ENCODE measurements at places on chromosomes 2 and 18. TPM values are rescaled to one million over a fixed set of nuclear protein-coding genes. Genes with fewer than 3 reads are reported as not detected.

The REG3A gene
- total RNA-seq, result not detected

The ZSWIM2 gene
- total RNA-seq, result not detected

The NYAP2 gene
- 0.30 TPM for total RNA-seq

The GAREM2 gene
- 1.7 TPM for total RNA-seq

The SCYGR4 gene
- not detected for total RNA-seq

The DLGAP1 gene
- not detected for total RNA-seq

The MC2R gene
- not detected for total RNA-seq

The TUBA3E gene
- not detected for total RNA-seq

Data from PC-9 (cell line).